ENCODE measurements at places on chromosomes 6 and 20. TPM values are rescaled to one million over a fixed set of nuclear protein-coding genes. Genes with fewer than 3 reads are reported as not detected.

Gene JPH2
- 1.5 TPM for total RNA-seq

Gene TMEM170B
- 9.5 TPM for total RNA-seq

Gene CD93
- 81.0 TPM for total RNA-seq

Gene EYA4
- total RNA-seq, result 5.3 TPM

Gene GJA1
- 80.5 TPM for total RNA-seq

Gene KCNK17
- 2.6 TPM for total RNA-seq

Gene SLC22A1
- 1.1 TPM for total RNA-seq

Gene PRL
- 0.36 TPM for total RNA-seq

Gene FOXA2
- not detected for total RNA-seq

Gene KIAA1755
- 56.0 TPM for total RNA-seq

Gene SLC22A7
- not detected for total RNA-seq

Gene SIM1
- 0.04 TPM for total RNA-seq

Gene GNAS-AS1
- total RNA-seq, result 1.5 TPM

Gene C20orf144
- total RNA-seq, result not detected

Gene BPI
- total RNA-seq, result 2.3 TPM

Gene PLA2G7
- total RNA-seq, result 5.9 TPM

Gene SPEF1
- total RNA-seq, result not detected

Gene TJAP1
- 36.9 TPM for total RNA-seq

Gene LY6G6C
- 0.71 TPM for total RNA-seq

Gene DACT2
- total RNA-seq, result 1.9 TPM

Gene STXBP5
- 26.2 TPM for total RNA-seq

Gene OR12D3
- total RNA-seq, result not detected

Gene GLP1R
- 1.6 TPM for total RNA-seq
